ENCODE measurements at places on chromosomes 4 and X. TPM values are rescaled to one million over a fixed set of nuclear protein-coding genes. Genes with fewer than 3 reads are reported as not detected.

- no peak overlapping the region for H3K4me3 ChIP-seq
- no peak for DNase-seq
- no peaks in the 10 kb centered on the region for H3K4me1 ChIP-seq
- H3K27me3 ChIP-seq = no peaks in the 10 kb centered on the region
- no peaks in the 10 kb centered on the region for H3K36me3 ChIP-seq
These were observed 69.2 kb downstream of the ZNF732 start for GRCh38 chr4:236028-236427.

DNA sequence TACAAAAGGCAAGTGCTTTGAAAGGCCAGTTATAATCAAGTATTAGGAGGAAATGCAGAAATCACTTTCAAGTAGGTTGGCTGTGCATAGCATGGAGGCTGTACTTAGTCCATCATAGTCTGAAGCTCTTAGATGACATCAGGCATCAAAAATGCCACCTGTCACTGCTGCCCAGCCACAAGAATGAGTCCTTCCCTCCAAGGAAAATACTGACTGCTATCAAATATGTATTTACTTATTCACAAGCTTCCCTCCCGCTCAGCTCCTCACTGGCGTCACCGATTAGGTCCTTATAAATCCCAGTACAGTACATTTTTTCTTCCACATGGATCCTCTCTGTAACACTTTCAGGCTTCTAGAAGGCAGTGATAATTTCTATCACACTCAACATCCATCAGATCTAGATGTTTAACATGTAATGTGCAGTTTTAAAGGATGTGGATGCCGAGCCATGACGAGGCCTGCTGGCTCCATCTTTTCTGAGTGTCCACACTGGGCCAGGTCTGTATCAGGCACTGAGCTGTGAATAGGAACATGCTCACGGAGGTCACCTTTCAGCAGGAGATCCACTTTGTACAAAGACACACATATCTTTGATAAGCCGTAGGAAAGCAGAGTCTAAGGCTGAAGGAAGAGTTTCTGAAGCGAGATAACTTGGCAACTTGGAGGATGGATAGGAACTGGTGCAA is 121.9 kb downstream of the PALLD start:
- no peaks in the 10 kb centered on the region for H3K27me3 ChIP-seq
- peak overlapping the region; percentile 91 for H3K27ac ChIP-seq
- H3K4me3 ChIP-seq = no peak overlapping the region
- peak; percentile 59 for DNase-seq
- no peaks in the 10 kb centered on the region for H3K36me3 ChIP-seq

Gene TCEAL7
- total RNA-seq = 12.7 TPM

Gene SOX3
- not detected for total RNA-seq

GRCh38 chr4:33086331-33086925 is 2366.3 kb downstream of the PCDH7 start:
- H3K27ac ChIP-seq = no peak overlapping the region
- no peaks in the 10 kb centered on the region for H3K36me3 ChIP-seq
- H3K4me3 ChIP-seq = no peak overlapping the region
- no peaks in the 10 kb centered on the region for H3K4me1 ChIP-seq
- no peaks in the 10 kb centered on the region for H3K27me3 ChIP-seq

GRCh38 chr4:150423074-150423473 is 158.9 kb upstream of the MAB21L2 start:
- no peak for DNase-seq
- no peaks in the 10 kb centered on the region for H3K36me3 ChIP-seq
- H3K4me3 ChIP-seq = no peak overlapping the region
- H3K4me1 ChIP-seq = no peaks in the 10 kb centered on the region

DNA sequence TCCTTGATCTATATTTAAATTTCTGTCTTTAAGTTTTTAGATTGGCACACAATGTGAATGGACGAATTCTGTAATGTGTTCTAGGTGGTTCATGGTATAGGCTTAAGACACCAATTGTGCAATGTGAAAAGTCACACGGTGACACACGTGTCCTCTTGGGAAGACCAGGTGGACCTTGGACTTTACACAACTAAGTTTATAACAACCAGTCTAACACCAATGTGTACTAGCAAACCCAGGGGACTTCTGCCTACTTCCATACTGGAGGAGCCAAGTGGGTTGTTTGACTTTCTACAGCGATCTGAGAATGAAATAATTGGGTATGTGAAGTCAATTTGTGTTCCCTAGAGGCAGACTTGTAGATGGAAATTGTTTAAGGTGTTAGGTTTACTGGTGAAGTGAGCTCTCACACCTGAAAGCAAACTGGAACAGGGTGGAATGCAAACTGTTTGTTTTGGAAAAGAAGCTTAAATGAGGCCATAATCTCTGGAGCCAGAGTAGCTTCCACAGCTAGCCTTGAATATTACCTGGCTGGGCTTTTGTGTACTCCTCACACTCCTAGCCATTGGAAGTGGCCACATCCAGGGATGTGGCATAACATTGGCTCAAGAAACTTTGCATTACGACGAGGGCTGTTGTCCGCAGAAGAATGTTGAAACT is 45.9 kb upstream of the WDR1 start:
- no peaks in the 10 kb centered on the region for H3K27me3 ChIP-seq
- H3K4me1 ChIP-seq = no peaks in the 10 kb centered on the region
- DNase-seq = no peak
- no peak overlapping the region for H3K27ac ChIP-seq

DNA sequence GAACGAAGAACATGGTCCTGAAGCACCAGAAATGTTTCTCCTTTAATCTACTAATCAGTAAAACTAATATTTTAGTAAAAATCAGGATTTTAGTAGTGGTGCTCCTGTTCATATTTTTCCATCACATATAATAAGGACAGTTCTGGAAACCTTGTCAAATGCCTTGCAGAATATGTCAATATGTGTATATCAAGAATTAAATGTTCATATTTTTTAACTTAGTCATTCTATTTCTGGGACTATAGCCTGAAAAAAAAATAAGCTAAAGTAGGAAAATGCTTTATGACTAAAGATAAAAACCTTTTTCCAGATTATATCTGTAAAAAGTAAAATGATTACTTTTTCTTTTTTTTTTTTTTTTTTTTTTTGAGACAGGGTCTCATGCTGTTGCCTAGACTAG is 65.1 kb downstream of the MAB21L2 start:
- no peaks in the 10 kb centered on the region for H3K36me3 ChIP-seq
- no peaks in the 10 kb centered on the region for H3K4me1 ChIP-seq
- no peaks in the 10 kb centered on the region for H3K27me3 ChIP-seq
- H3K27ac ChIP-seq = no peak overlapping the region
- no peak overlapping the region for H3K4me3 ChIP-seq

DNA sequence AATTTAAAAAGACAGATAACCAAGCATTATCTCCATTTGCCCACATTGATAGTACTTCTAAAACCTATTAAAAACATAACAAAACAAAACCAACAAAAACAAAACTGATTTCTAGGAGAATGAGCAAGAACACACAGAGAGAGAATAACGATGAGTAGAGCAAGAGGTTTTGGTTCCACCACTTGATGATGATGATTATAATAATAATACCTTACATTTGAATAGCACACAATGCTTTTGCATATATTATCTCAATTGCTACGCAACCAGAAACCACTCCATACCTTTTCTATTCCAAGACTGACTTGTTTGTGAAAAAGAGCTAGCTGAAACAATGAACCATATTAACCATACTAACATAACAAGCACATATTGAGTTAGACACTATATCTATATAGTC is 1090.9 kb downstream of the SH3BGRL start:
- H3K4me3 ChIP-seq = no peak overlapping the region
- no peaks in the 10 kb centered on the region for H3K4me1 ChIP-seq
- no peak for DNase-seq
- no peak overlapping the region for H3K27ac ChIP-seq
- H3K36me3 ChIP-seq = no peaks in the 10 kb centered on the region

DNA sequence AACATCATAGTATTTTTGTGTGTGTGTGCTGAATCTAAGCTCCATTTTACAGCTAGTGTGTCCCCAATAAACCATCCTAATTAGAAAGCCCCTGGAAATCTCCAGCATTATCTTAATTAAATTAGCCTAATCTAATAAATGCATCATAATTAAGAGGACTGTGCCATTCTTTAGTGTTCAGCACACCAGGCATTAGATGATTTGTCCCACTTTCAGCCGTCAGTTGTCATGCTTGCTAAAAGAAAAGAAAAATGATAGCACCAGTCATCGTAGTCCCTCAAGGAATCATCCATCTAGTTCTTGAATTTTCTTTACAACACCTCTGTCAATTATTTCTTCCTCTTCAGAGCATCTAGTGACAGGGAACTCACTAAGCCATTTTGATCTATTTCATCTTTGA is 155.9 kb downstream of the PALLD start:
- H3K4me3 ChIP-seq = no peak overlapping the region
- peaks cover 6% of the 10 kb centered on the region for H3K4me1 ChIP-seq
- H3K27me3 ChIP-seq = no peaks in the 10 kb centered on the region
- no peaks in the 10 kb centered on the region for H3K36me3 ChIP-seq
- no peak for DNase-seq

Gene ADH1C
- 11.7 TPM for total RNA-seq

All from aorta (tissue), 5 donors.